ENCODE measurements at places on chromosomes 4 and X. TPM values are rescaled to one million over a fixed set of nuclear protein-coding genes. Genes with fewer than 3 reads are reported as not detected.

- peak; percentile 77 for DNase-seq
These were observed 4.9 kb downstream of the PRDM8 start for GRCh38 chr4:80202190-80202711.

Gene TLL1
- 1.5 TPM for total RNA-seq

DNA sequence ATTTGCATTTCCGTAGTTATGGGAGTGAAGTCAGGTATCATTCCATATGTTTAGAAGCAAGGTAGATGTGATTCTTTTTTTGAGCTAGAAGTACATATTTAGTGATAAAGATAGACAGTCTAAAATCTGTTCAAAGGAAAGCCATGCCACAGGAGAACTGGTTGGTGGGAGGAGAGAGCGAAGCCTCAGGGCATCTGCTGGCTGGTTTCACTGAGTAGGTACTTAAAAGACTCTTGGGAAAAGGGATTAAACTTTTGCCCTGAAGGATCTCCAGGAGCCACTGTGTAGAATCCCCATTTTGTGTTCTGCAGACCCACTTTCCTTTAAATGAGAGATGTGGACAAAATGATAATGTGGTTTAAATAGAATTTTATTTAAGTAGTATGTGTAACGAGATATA, 89.6 kb downstream of the SHROOM2 start:
- no peak for DNase-seq

GRCh38 chrX:101257448-101258258, 33.5 kb downstream of the TAF7L start:
- no peak for DNase-seq

Gene WNK3
- total RNA-seq, result 60.3 TPM
